Upper lobe of right lung (tissue), 1 donor: ENCODE measurements at places on chromosomes 7 and 10. TPM values are rescaled to one million over a fixed set of nuclear protein-coding genes. Genes with fewer than 3 reads are reported as not detected.

DNA sequence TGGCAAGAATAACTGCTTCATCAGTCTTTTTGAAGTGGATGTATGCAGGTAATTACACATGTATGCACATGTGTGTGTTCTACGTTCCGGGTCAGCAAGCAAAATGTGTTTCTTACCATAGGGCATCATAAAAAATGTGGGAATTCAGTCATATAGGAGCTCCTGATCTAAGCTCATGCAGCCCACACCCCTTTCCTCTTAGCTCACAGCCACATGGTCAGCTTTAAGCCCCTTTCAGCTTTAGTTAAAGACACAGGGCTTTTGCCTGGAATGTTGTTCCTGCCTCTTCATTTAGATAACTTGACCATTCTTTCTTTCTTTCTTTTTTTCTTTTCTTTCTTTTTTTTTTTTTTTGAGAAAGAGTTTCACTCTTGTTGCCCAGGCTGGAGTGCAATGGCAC is 258.1 kb downstream of the RPS24 start:
- no peak for DNase-seq

GRCh38 chr10:14474656-14475055 is 143.9 kb upstream of the FRMD4A start:
- no peak for DNase-seq

GRCh38 chr10:32341596-32341995 is 5.4 kb downstream of the EPC1 start:
- DNase-seq, result no peak

DNA sequence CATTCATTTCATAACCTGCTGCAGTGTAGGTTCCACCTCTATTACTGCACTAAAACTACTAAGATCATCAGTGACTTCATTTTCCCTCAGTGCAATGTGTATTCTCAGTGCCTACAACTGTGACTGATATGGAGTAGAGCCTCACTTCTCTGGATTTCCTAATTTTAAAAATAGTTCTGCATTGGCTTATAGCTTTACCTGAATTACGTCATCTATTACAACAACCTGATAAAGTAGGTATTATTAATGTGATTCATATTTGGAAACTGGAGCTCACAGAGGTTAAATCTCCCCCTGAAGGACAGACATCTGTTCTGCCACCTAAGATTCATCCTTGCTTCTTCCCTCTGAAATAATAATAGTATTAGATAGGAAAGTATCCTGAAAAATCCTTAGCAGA is 70.9 kb upstream of the NOBOX start:
- no peak for DNase-seq

GRCh38 chr10:78515038-78515872 is 481.6 kb downstream of the RPS24 start:
- no peak for DNase-seq

Gene VKORC1L1
- total RNA-seq, result 45.2 TPM
